Activated T-helper 1 cell treated with anti-CD3 and anti-CD28 coated beads, Interleukin-12 subunit alpha, Interleukin-12 subunit beta, Interleukin-2, Interleukin-4 antibody, amounts not matched to agents 30 ng/mL and 10 ng/mL and 1 ng/mL, durations not matched to agents 14 hours and 24 hours and 36 hours (primary cell): ENCODE measurements at places on chromosomes 7 and 10. TPM values are rescaled to one million over a fixed set of nuclear protein-coding genes. Genes with fewer than 3 reads are reported as not detected.

Gene CALML3
- not detected in 2 replicates for total RNA-seq

- no peak for DNase-seq
- peak overlapping the region; percentile 93 for H3K27ac ChIP-seq
- no peaks in the 10 kb centered on the region for H3K27me3 ChIP-seq
- H3K4me3 ChIP-seq: peak overlapping the region; percentile 49
- peaks cover 38% of the 10 kb centered on the region for H3K4me1 ChIP-seq
Measured at GRCh38 chr10:3902809-3903410, 117.9 kb upstream of the KLF6 start.

DNA sequence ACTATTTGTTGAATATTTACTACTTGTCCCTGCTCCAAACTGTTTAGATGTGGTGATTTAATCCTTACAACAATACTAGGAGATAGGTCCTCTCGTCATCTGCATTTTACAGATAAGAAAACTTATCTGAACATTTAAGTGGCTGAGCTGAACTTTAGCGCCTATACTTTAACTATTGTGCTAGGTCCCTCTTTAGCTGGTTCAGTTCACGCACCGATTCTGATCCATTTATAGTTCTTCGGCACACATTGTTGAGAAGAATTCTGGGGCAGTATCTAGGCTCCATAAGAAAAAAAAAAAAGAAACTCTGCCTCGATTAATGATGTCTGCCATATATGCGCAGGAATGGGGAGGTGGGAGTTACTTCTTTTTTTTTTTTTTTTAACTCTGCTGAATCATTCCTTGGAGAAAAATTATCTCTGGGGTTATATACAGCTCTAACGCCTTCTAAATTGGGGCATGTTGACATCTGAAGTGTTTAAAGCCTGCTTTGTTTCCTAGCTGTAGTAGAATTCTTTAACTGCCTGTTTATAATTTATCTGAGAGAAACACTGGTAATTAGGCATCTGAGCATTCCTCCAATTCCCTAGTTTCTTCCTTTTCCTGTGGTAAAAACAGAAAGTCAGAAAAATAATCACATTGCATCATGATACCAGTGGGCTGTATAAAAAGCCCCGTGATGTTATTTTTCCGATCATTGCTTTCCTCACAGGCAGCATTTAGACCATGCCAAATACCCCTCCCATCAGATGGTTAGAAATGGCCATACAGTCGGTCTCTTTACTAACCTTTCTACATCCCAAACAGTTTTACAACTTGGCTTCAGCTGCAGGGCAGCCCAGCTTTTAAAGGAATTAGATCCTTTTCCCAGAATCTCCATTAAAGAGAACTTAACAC is 98.5 kb upstream of the KDM7A start:
- no peak overlapping the region for H3K4me3 ChIP-seq
- no peak overlapping the region for H3K27ac ChIP-seq
- H3K36me3 ChIP-seq: no peaks in the 10 kb centered on the region

Gene PDE6C
- not detected in 2 replicates for total RNA-seq

- H3K27me3 ChIP-seq: peaks cover 15% of the 10 kb centered on the region
- H3K4me3 ChIP-seq: no peak overlapping the region
- DNase-seq: no peak
- H3K27ac ChIP-seq: no peak overlapping the region
- no peaks in the 10 kb centered on the region for H3K36me3 ChIP-seq
Measured at GRCh38 chr7:117088623-117089194, 135.4 kb downstream of the ST7 start.

Gene SRRT
- 294 and 306 TPM in 2 replicates for total RNA-seq

DNA sequence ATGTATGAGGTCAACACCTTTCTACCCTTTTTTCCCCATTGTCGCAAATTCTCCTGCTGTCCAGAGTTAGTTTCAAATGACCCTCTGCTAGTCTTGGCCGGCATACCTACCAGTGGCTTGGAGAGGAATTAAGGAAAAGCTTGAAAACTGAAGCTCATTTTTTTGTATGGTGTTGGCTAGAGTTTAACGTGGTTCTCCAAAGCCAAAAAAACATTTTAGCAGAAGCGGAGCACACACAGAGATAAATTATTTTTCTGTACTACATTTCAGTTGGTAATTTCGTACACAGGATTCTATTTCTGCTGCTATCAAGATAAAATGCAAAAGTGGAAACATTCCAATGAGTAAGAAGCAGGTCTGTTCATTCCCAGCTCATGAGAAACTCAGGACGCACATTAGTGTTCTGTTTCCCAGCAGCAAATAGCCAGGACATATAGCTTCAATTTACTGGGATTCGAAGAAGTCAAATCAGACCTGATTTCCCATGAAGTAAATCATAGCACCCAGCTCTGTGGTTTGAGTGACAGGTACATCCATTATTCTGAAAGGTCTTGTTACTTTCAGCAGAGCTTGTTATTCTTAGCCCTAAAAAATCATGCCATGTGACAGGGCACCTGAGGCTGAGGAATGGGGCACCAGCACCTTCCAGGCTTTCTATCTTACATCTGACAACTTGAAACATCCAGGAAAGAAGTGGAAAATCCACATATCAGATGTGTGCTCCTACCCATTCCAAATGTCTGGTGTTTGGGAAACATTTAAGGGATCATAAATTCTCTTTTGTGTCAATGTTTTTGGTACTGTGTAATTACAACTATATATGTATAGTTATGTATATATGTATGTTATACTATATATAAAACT is 215.9 kb upstream of the C7orf33 start:
- H3K4me1 ChIP-seq: no peaks in the 10 kb centered on the region
- no peaks in the 10 kb centered on the region for H3K27me3 ChIP-seq
- no peak for DNase-seq
- no peak overlapping the region for H3K27ac ChIP-seq
- no peaks in the 10 kb centered on the region for H3K36me3 ChIP-seq

GRCh38 chr10:44513591-44513990 is 128.7 kb upstream of the CXCL12 start:
- no peaks in the 10 kb centered on the region for H3K36me3 ChIP-seq
- no peaks in the 10 kb centered on the region for H3K27me3 ChIP-seq
- no peak overlapping the region for H3K27ac ChIP-seq
- DNase-seq: no peak

Gene LSM8
- 45.9 and 46.7 TPM in 2 replicates for total RNA-seq

DNA sequence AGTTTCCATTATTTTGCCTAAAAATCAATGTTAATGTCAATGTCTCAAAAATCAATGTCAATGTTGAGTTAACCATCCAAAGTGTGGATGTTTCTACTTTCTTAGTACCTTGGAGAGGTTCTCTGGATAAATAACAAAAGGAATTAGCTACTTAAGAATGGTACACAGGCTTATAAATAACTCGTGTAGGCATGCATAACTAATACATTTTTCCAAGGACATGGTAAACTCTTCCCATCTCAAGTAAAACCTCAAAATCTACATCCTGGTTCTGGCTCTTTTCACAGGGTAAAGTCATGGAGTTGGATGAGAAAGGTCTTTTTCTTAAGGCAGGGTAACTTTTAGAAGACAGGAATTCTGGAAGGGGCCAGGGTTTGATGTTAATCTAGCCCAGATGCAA is 59.9 kb downstream of the CAV1 start:
- H3K36me3 ChIP-seq: no peaks in the 10 kb centered on the region
- no peak for DNase-seq
- H3K27ac ChIP-seq: no peak overlapping the region

DNA sequence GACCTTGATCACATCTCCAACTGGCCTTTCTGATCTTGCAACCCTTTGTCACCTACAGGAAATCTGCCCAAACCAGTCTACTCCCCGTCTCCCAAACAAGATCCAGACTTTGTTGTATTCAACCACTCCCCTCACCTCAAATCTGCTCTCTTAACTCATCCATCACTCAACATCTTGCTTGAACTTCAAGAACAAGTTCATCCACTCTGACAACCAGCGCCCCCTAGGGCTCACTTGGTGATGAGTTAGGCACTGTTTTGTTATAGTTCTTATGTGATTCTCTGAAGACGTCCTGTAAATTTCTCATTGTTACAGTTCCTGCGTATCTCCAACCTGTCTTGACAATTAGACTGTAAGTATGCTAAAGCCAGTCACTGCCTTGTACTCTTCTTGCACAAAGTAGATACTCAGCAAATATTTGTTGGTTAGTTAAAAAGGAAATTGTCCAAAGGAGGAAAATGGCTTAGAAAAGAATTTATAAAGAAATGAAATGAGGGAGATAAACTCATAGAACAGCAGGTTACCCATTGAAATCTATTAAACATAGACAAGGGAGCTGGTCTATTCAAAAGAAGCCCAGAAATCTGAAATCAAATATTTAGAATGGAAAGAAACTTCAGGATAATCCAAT is 5.3 kb downstream of the FRMD4A start:
- H3K4me1 ChIP-seq: no peaks in the 10 kb centered on the region
- no peaks in the 10 kb centered on the region for H3K36me3 ChIP-seq
- H3K27ac ChIP-seq: no peak overlapping the region
- DNase-seq: peak; percentile 10
- peaks cover 20% of the 10 kb centered on the region for H3K27me3 ChIP-seq

Gene STEAP1
- total RNA-seq: 1.9 and 3.3 TPM in 2 replicates

GRCh38 chr10:97547962-97548361 is 24.6 kb upstream of the ANKRD2 start:
- no peak overlapping the region for H3K27ac ChIP-seq
- no peaks in the 10 kb centered on the region for H3K27me3 ChIP-seq
- H3K36me3 ChIP-seq: no peaks in the 10 kb centered on the region
- no peak for DNase-seq
- no peak overlapping the region for H3K4me3 ChIP-seq

Gene PGAM2
- 0.42 and 0.78 TPM in 2 replicates for total RNA-seq

Gene TACC2
- not detected in 2 replicates for total RNA-seq

DNA sequence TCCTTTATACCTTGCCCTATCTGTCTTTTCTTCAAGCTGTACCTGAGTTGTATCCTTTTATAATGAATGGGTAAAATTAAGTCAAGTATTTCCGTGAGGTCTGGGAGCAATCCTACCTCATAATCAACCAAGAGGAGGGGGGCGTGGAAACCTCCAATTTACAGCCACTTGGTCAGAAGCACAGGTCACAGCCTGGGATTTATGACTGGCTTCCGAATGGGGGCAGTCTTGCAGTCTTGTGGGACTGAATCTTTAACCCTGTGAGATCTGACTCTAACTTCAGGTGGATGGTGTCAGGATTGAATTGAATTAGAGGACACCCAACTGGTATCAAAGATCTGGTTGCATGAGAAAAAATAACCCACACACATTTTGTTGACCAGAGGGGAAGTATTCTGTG is 23.5 kb upstream of the KCNMA1 start:
- H3K27ac ChIP-seq: no peak overlapping the region
- H3K27me3 ChIP-seq: peaks cover 3% of the 10 kb centered on the region
- H3K36me3 ChIP-seq: no peaks in the 10 kb centered on the region
- no peak for DNase-seq
- no peaks in the 10 kb centered on the region for H3K4me1 ChIP-seq
- H3K4me3 ChIP-seq: no peak overlapping the region

DNA sequence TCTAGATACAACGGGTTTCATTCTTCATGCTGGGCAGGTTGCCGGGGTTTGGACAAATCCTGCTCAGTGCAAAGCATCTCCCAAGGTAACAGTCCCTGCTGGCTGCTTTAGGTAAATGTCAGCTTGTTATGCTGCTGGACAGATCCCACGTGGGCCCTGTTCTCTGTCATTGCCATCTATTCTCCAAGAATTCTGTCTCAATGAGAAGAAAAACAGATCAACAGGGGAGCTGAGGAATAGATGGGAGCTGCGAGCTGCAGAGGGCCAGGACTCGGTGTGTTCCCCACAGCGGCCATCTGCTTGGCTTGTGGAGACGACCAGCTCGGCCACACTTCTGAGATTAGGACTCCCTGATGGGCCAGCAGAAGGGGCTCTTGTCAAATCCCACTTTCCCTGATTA is 235.2 kb downstream of the DPP6 start:
- no peak overlapping the region for H3K4me3 ChIP-seq
- no peak overlapping the region for H3K27ac ChIP-seq
- no peak for DNase-seq
- H3K27me3 ChIP-seq: no peaks in the 10 kb centered on the region
- no peaks in the 10 kb centered on the region for H3K4me1 ChIP-seq

DNA sequence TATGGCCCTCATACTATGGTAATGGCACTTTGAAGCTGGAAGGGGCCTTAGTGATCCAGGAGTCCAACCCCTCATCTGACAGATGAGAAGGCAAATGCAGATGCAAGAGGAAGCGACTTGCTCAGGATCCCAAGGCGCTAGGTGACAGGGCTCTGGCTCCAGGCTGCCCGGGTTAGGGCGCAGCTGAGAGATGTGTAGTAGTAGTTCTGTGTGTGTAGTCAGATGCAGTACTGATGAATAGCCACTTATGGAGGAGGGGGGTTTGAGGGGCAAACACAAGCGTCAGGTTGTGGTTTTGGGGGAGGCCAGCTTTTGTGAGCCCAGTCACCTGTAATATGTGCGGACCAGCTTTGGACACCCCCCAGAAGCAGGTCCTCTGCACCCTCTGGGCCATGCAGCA is 4.8 kb downstream of the ADRA2A start:
- H3K36me3 ChIP-seq: peaks cover 1% of the 10 kb centered on the region
- no peak for DNase-seq
- no peak overlapping the region for H3K4me3 ChIP-seq
- H3K27me3 ChIP-seq: peaks cover 25% of the 10 kb centered on the region
- H3K27ac ChIP-seq: no peak overlapping the region

Gene SSC4D
- 0.64 and 0.73 TPM in 2 replicates for total RNA-seq

Gene PON1
- total RNA-seq: not detected in 2 replicates

DNA sequence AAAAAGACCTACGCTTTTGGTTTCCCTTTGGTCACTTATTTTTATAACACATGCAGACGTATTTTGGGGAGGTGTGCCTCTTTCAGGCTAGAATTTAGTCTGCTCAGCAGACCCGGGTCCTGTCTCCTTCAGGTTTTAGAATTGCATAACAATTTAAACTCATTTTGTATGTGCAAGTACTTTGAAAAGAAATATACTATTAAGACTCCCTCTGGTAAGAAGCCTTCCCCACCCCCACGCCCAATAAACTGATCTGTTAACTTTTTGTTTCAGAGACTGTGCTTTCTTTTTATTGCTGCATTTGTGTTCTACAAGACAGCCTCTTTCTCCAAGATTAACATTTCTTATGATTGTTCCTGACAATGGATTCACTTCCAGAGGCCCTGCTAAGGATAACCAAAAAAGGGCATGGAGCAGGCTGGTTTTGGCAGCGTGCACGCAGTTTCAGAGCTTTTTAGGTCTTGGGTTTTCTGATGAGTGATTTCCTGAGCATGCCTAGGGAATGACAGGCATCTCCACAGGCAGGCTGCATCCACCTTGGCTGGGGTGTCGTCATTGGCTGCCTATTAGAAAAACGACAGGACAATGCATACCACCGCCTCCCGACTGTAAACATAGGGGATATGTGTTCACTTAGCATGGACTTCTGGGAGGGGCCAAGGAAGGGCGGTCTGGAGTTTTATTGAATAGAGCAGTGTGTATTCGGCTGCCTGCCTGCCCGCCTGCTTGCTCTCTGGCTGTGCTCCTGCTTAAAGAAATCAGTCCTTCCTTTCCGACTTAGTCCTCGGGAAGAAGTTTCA is at the start of gene CALD1:
CALD1 (plus strand) TSS at position 694 of the 800 bp plus-strand sequence. CDS start 88,100 bp downstream, outside the sequence.
- no peaks in the 10 kb centered on the region for H3K36me3 ChIP-seq
- H3K27me3 ChIP-seq: peaks cover 3% of the 10 kb centered on the region
- H3K27ac ChIP-seq: no peak within 1 kb of the TSS
- no peak within 1 kb of the TSS for H3K4me3 ChIP-seq
- H3K4me1 ChIP-seq: no peaks in the 10 kb centered on the region

Gene VSTM4
- 0.20 and 0.23 TPM in 2 replicates for total RNA-seq

Gene PAPSS2
- total RNA-seq: 0.07 and 0.21 TPM in 2 replicates
